ENCODE measurements at places on chromosomes 1 and 21.

DNA sequence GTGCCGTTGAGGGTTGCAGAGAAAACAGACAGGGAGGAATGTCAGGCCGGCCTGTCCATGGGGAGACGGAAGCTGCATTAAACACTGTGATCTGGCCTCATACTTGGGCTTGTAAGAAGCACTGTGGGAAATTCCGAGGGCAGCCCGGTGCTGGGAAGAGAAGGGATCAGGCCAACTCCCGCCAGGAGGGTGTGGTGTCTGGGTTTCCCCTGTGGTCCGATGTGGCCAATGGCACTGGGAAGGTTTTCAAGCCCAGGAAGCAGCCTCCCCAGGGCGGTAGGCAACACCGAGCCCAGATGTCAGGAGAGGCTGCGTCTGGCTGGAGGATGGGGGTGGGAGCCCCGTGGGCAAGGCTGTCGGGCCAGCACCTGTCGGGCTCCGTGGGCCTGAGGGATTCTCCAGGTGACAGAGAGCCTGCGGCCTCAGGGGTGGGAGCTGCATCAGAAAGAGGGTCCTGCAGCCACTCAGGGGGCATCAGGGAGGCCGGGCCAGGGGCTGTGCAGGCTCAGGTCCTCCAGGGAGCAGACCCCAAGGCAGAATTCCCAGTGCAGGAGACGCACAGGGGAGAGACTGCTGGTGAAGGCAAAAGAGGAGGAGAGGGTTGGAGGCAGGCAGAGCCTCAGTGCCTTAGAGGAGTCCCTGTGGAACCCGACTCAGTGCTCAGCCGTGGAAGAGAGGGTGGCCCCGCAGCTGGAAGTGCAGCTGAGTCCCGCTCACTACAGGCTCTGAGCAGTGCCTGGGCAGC lies 8.4 kb downstream of the UBASH3A start:
- DNase-seq: no peak

DNA sequence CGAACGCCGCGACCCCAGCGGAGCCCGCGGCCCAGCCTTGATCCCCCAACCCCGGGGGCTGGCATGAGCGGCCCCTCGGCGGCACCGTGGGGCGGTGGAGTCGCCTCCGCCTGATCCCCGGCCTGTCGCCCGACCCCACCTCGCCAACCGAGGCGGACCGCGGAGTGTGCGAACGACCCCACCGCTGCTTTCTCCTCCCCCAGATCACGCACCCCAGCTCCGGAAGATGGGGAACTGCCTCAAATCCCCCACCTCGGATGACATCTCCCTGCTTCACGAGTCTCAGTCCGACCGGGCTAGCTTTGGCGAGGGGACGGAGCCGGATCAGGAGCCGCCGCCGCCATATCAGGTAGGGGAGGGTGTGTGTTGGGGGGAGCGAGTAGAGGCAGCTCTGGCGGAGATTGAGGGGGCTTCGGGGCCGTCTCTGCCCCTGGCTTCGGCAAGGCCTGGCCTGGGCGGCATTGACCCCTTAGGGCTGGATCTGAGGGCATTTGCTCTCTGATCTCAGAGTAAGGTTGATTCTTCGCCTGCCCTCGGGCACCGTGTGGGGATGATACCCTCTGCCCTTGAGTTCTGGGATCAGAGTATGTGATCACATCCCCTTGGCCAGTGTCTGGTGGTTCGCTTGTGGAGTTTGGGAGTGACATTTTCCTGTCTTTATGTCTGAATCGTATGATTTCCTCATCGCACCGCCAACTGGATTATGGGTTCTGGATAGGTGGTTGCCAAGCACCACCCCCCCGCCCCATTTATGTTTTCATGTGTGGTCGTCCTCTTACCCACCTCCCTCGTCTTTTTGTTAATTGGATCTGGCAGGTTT lies 668 bp downstream of the RNF11 start:
- DNase-seq: no peak

- no peak for DNase-seq
Measured at GRCh38 chr1:20320704-20321103, 30.0 kb downstream of the VWA5B1 start.

GRCh38 chr1:31704271-31705079 lies 658 bp upstream of the COL16A1 start:
- DNase-seq: peak; percentile 93

DNA sequence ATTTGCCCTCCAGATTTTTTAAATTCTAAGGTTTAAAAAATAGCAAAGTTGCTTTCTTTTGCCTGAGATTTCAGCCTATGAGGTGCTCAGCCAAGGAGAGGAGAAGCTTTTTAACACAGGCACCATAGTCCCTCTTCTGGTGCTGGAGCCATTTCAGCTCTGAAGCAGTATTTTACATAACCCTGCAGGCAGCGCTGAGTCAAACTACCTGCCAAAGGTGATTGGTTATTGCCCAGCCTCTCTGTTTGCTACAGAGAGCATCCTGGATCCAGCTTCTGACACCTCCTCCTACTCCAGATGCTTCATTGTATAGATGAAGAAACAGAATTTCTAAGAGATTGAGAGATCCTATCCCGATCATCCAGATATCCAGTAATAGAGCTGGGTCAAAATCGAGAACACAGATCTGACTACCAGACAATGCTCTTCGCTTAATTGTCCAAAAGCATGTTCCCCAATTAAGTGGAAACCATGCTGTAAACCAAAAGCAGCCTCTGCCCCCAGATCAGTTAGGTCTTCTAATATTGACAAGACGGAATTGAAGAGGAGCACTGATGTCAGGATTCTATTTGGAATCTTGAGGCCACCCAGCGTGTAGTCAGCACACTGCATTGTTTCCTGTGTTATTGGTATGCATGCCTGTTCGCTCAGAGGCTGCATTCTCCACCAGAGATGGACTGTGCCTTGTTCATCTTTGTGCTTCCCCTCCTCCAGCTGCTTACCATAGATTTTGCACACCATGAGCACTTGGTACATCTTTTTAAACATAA lies 22.1 kb downstream of the RGS8 start:
- no peak for DNase-seq

DNA sequence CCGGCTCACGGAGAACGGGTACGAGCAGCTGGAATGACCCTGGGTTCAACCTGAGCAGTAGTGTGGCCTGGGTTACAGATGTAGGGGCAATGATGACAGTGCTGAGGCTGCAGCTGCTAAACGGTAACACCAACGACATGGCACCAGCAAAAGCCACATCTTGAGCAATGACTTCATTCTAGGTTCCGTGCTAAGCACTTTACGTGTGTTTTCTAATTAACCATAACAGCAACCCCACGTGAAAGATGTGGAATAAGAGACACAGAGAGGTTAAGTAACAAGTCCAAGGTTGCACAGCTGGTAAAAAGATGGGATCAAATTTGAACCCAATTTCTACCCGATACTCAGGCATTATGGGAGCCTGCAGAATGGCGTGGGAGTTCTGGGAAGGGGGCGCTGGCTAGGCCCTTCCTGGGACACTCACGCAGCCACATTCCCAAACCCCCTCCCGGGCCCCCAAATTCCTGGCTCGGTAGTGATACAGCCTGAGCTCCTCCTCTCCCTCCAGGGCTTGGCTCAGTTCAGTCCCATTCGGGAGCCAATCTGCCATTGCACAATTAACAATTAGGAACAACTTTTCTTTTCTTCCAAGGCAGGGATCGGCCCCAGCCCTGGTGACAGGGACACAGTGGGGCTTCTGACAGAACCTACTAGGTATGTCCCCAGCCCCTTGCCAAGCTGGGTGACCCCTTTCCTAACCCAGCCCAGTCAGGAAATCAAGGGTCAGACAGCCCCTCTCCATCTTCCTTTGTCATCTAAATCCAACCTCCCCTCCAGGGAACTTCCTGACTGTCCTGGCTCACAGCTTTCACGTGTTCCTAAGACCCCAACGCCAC lies 23.8 kb upstream of the ECE1 start:
- no peak for DNase-seq

GRCh38 chr1:239197871-239198270 lies 188.5 kb upstream of the CHRM3 start:
- DNase-seq: no peak

DNA sequence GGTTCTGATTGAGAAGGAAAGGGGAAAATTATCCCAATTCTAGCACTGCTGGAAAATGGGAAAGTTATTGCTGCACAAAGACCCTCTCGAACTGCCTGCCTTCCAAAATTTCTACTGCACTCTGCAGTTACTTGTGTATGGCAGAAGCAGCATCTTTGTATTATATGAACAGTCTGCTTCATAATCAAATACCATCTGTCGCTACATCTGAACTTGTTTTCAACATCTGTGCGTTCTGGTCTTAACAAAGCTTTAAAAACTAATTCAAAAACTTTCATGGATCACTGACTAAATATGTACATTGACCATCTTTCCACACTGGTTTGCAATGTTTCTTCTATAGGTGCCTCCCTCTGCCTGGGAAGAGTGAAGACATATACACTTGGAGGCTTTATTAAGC lies 79.2 kb downstream of the PROX1 start:
- DNase-seq: no peak

- DNase-seq: no peak
Measured at GRCh38 chr1:2942410-2942809, 78.9 kb upstream of the ACTRT2 start.

DNA sequence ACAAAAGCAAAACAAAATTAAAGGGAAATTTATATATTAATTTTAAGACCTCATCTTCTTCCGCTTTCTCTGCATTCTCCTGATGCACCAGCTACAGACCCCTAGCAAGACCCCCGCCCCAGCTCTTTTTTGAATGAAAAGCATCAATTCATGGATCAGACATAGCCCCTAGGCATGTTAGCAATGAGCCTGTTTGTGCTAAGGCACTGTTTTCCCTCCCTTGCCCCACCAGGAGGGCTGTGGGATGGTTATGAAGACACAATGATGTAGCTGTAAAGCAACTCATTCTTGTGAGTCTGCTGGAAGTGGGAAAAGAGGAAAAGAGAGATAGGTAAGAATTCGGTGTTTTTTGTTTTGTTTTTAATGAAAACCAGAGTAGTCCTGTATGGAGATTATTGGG lies 88.5 kb upstream of the ZBTB18 start:
- DNase-seq: no peak

DNA sequence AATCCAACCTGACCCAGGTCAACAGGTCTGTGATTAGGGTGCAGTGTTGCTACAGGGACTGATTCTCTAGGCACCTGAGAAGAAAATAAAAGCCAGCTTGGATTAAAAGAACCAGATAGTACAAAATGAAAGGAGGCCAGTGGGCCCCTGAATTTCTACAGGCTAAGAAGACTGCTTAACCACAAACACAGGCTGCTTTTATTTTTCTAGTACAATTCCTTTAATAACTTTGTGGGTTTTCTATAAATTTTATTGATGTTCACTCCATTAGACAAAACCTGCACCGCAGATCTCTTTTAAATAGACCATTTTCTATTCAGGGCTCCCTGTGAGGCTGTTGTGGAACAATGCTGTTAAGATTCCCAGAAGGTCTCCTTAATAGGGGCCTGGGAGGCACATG lies 9.7 kb upstream of the PRMT2 start:
- no peak for DNase-seq

- no peak for DNase-seq
Measured at GRCh38 chr21:37383086-37383485, 16.5 kb downstream of the DYRK1A start.

DNA sequence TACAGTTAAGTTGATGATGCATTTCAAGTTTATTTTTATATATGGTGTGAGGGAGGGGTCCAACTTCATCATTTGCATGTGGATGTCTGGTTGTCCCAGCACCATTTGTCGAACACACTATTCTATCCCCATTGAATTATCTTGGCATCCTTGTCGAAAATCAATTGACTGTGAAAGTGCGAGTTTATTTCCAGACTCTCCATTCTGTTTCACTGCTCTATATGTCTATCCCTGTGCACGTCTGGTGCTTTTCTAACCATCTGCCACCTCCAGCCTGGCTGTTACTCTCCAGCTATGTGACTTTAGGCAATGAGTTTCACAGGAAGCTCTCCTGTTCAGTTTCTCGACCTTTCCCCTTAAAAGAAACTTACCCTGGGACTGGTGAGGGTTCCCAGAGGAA lies 137.1 kb upstream of the KLHDC7A start:
- DNase-seq: no peak

GRCh38 chr1:15485636-15486035 lies 9.7 kb downstream of the CELA2B start:
- DNase-seq: no peak

GRCh38 chr1:28313702-28314546 lies 14.9 kb upstream of the MED18 start:
- peak; percentile 32 for DNase-seq

- no peak for DNase-seq
Measured at GRCh38 chr1:38569932-38570656, 289.5 kb downstream of the RRAGC start.

GRCh38 chr1:17276568-17276967 lies 27.7 kb downstream of the PADI3 start:
- DNase-seq: no peak

- DNase-seq: no peak
Measured at GRCh38 chr1:9942399-9942938, 722 bp downstream of the LZIC start.

- DNase-seq: no peak
Measured at GRCh38 chr1:153629971-153630370, 1.7 kb downstream of the S100A1 start.

- DNase-seq: no peak
Measured at GRCh38 chr1:55034476-55035133, 4.7 kb upstream of the PCSK9 start.

- no peak for DNase-seq
Measured at GRCh38 chr1:162022626-162023025, 1.0 kb downstream of the OLFML2B start.

DNA sequence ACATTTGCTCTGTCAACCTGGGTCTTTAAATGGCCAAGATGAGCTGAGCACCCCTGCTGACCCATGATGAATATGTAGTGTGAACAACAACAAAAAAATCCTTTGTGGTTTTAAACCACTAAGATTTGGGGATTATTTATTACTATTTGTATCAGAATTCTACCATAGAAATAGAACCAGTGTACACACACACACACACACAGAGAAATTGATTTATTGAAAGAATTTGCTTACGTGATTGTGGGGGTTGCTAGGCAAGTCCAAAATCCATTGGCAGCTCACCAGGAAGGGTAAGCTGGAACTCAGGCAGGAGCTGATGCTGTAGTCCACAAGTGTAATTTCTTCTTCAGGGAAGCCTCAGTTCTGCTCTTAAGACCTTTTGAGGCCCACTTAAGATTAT lies 82.5 kb upstream of the MAP1LC3C start:
- no peak for DNase-seq

DNA sequence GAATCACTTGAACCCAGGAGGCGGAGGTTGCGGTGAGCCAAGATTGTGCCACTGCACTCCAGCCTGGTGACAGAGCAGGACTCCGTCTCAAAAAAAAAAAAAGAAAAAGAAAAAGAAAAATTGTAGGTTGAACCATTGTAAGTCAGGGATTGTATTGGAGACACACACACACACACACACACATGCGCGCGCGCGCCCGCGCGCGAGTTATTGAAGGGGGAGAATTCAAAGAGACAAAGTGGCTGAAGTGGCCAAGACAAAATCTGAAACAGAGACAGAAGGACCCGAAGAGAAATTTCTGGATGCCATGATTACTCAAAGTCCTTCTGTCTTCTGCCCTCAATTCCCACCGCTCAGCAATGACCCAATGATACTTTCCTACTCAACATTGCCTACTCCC lies 3.7 kb upstream of the KLHDC9 start:
- no peak for DNase-seq
